Cerebellum (tissue), 4 donors: ENCODE measurements at places on chromosomes 2 and 18. TPM values are rescaled to one million over a fixed set of nuclear protein-coding genes. Genes with fewer than 3 reads are reported as not detected.

DNA sequence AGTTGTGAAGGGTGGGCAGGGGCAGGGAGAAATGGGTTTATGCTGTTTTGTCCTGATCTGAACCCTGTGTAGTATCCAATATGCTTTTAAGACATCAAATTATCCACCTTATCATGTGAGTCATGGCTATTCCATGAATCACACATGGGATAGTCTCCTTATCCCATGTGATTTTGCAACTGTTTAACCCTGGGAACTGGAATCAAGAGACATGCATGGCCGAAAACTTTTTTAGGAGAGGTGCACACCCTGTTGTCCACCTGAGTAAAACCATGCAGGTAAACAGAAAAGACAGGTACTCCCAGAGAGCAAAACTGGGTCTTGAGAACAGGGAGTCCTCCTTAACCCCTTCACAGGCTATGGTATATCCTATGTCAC, 490.6 kb upstream of the HS6ST1 start:
- no peak for DNase-seq

DNA sequence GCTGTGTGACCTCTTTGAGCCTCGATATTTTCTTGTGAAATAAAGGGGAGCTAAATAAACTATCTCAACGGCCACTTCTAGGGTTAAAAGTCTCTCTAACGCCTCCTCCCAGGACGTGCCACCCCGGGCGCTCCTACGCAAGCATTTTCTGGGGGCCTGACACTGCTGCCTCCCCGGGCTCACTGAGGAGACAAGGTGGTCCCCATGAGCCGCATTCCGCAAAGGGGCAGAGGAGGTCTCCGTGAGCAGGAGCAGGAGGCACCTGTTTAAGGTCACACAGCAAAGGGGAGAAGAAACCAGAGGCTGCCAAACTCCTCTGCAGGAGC, 913 bp upstream of the WNT10A start:
- DNase-seq = no peak

- no peak for DNase-seq
Measured at GRCh38 chr2:126809340-126809739, 89.3 kb upstream of the TEX51 start.

- no peak for DNase-seq
Measured at GRCh38 chr2:88168386-88168785, 1.8 kb upstream of the THNSL2 start.

DNA sequence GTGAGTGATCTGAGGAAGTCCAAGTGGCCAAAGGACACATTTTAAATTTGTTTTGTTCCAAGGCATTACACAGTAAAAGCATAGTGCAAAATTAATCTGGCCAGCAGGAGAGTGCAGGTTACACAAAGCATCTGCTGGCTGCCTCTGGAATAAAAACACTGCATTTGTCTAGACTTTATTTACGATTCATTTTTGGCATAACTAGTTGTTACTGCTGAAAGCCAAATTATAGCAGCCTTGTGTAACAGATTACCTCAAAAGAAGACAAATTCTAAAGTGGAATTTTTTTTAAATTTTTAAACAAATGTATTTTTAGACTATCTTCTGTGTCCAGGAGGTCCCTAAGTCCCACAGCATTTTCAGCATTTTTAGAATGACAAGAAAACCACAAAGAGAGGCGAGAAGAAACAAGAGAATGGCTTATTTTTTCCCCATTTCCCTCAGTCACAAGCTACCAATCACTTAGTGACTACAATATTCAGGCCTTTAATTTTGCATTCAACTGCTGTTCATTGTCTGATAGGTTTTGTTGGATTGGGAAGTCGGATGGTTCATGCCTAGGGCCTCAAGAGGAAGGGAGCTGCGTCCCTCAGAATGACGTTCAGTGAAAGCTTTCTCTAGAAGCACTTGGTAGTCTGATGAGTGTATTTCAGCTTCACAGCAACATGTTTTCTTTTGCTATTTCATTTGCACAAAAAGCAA, 46.0 kb downstream of the TMEFF2 start:
- no peak for DNase-seq

GRCh38 chr2:159136391-159136790, 150.1 kb downstream of the WDSUB1 start:
- no peak for DNase-seq

DNA sequence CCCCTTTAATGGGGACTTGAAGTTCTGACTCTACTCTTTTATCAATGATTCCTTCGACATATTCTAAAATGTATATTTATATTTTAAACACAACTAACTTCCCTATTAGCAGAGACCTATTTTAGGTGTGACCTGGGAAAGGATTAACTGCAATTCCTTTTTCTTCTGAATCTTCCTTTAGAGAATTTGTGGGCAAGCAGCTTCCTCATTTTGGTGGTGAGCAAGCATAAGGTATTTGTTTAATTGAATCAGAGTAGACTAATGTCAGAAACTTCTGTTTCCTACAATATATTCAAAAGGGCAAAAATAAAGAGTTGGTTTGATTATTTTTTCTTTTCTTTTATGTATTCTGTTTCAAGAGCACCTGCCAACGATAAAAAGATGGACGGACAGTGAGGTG, 237.0 kb downstream of the IKZF2 start:
- DNase-seq = no peak

DNA sequence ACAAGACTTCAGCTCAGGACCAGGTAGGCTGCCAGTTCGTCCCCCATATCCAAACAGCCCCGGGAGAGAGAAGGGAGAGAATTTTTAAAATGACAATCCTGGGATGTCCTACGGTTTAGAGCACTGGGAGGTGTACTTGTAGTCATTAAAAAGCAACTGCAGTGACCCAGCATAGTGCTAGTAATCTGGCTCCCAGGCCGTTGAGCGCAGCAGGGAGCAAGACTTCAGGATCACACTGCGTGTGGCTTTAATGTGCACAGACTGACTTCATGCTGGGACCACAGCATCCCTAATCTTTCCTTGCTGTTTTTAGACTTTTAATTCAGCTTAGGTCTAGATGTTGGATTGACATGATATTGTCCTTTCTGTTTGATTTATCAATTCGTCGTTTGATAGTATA, 219.3 kb upstream of the FOSL2 start:
- peak; percentile 10 for DNase-seq

DNA sequence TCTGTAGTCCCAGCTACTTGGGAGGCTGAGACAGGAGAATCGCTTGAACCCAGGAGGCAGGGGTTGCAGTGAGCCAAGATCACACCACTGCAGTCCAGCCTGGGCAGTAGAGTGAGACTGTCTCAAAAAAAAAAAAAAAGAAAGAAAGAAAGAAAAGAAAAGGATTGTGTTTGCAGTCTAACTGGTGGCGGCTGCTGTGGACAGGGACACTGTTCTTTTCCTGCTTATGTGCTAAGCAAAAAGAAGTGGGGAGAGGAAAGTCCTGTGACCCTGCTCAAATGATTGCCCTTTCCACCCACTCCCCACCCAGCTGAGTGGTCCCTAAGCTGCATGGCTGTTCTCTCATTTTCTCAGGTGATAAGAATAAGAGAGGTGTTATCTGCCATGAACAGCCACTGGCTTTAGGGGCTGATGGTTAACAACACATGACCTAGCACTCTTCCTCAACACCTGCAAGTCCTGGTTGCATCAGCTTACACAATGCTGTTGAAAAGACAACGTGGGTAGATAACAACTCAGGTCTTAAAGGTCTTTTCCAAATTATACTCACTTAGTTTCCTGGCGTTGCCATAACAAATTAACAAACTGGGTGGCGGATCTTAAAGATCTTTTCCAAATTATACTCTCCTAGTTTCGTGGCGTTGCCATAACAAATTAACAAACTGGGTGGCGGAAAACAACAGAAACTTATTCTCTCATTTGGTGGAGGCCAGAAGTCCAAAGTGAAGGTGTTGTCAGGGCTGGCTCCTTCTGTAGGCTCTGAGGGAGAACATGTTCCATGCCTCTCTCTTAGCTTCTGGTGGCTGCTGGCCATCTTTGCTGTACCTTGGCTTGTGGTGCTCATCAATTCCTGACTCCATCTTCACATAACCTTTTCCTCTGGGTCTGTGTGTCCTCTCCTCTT, 90.3 kb upstream of the RTN4 start:
- DNase-seq = no peak

DNA sequence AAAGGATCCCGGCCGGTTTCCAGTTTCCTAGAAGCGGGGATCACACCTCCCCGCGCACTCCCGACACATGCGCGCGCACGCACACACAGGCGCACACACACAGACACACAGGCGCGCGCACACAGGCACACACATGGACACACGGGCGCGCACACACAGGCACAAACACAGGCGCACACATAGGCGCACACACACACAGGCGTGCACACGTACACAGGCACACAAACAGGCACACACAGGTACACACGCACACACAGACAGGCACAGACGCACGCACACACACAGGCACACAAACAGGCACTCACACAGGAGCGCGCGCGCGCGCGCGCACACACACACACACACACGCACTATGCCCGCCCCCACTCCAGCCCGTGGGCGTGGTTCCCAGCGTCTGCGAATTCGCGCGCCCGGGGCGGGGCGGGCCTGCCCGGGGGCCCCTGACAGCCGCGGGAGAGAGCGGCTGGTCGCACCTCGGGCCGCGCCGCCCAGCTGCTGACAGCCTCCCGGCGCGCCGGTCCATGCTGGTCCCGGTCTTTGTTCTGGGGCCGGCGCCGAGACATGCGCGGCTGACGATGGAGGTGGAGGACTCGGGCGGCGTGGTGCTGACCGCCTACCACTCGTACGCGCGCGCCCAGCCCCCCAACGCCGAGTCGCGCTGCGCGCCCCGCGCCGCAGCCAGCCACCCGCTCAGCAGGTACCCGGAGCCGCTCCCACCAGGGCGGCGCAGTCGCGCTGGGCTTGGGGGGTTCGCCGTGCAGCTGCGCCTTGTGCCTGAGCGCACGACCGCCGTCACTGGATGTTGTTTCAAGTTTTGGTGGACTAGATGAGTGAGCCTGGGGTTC, at the start of gene ARHGAP28:
Gene ARHGAP28, plus strand, starts transcription at position 470 of the 845 bp plus-strand sequence. Its CDS starts 106 bp downstream, at position 576.
- peak; percentile 69 for DNase-seq

DNA sequence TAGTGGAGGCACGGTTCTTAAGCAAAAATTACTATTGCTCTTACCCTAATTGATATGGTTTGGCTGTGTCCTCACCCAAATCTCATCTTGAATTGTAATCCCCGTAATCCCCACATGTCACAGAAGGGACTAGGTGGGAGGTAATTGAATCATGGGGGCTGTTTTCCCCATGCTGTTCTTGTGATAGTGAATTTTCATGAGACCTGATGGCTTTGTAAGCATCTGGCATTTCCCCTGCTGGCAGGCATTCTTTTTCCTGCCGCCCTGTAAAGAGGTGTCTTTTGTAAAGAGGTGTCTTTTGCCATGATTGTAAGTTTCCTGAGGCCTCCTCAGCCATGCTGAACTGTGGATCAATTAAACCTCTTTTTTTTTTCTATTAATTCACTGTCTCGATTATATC, 1691.8 kb upstream of the SLC39A10 start:
- no peak for DNase-seq

DNA sequence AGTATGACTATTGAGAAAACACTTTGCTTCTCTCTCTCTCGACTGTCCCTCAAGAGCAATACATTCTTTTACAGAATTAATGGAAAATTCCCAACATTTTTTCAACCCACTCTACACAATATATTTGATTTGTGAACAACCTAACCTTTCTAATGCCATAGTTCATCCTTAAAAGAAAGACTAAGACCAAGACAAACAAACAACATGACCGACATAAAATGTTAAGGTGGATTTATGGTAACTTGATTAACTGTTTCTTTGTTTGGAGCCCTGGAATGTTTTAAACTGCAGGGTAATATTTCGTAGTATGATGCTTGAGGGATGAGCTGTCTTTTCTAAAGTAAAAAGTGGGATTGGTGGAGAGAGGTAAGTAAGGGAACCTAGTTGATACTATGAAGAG, 738.2 kb downstream of the MBD2 start:
- no peak for DNase-seq

DNA sequence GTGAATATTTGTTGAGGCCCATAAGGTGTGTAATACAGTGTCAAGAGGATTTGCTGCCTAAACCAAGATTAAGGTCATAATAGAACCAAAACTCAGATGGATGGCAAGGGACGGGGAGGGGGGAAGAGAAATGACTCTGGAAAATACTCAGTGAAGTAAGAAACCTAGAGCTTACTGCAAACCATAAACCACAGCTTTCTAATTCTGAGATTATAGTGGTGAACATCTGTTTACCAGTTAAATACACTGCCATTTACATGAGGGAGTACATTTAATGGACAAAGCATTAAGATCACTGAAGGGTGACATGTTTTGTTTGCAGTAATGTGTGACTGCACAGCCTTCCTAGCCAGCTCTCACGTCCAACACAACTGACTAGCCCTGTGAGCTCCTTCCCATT, 19.8 kb downstream of the EVX2 start:
- no peak for DNase-seq

- no peak for DNase-seq
Measured at GRCh38 chr18:77366720-77367641, 117.3 kb downstream of the GALR1 start.

GRCh38 chr18:5620289-5620688, 76.5 kb upstream of the EPB41L3 start:
- DNase-seq = no peak

- no peak for DNase-seq
Measured at GRCh38 chr2:3664925-3665324, 6.9 kb downstream of the ALLC start.

GRCh38 chr2:70861777-70862625, 26.4 kb upstream of the CD207 start:
- DNase-seq = peak; percentile 82

GRCh38 chr2:203584784-203585183, 49.7 kb upstream of the RAPH1 start:
- no peak for DNase-seq

DNA sequence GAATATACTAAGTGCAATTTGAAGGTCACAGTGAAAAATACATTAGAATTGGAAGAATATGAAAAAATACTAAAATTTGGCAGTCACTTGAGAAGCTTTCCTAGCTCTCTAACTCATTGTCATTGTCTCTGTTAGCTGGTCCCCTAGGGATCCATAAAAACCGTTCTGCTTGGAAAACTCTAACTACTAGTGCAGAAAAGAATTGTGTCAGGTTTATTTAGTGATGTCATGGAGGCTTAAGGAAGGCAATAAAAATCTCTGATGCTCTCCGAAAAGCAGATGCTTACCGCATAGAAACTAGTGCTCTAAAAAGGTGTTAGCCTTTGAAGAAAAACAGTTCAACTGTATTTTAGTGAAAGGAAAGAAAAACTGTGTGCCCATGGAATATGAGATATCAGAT, 150.1 kb upstream of the DLGAP1 start:
- no peak for DNase-seq

- no peak for DNase-seq
Measured at GRCh38 chr2:133675-134593, 87.6 kb upstream of the FAM110C start.

C2orf78 gene
- total RNA-seq = not detected

POTEC gene
- 0.09 TPM for total RNA-seq

TEKT4 gene
- total RNA-seq = 0.27 TPM

OXER1 gene
- 0.18 TPM for total RNA-seq

EVX2 gene
- total RNA-seq = 0.73 TPM

MBP gene
- total RNA-seq = 22.5 TPM
